NCI-H69 (cell line): ENCODE measurements at places on chromosomes 4 and X.

DNA sequence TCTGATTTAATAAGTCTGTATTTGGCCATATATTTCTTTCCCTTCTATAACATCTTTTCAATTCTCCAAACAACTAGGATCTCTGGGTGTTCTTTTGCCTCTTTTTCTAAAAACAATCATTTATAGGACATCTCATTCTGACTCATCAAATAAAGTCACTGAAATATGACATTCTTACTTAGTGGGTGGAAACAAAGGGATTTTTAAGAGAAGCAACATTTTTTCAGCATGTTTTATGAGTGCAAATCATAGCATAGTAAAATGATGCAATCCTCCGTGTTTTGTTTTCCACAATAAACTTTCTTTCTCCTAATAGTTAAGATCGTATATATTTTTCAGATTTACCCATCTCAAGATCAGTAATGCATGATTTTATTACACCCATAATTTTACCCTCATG, 179.8 kb downstream of the SPCS3 start:
- no peak for DNase-seq

DNA sequence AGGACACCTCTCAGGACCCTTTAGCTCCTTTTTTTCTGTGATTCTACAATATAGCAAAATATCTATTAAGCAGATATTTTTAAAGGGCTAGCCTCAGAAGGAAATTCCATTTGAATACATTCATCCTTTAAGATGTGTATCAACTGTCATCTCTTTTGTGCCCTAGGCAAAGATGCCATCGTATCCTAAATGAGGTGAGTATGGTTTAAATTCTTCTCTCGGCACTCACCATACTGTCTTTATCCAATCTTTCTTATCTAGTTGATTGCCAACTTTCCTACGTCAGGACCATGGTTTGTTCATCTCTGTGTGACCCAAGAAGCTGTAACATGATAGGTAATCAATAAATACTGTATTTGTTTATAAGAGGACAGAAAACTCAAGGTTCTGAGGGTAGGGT, 176.0 kb downstream of the LDB2 start:
- no peak for DNase-seq

- no peak for DNase-seq
Observed at GRCh38 chr4:107391630-107392028, 328.4 kb downstream of the PAPSS1 start.

DNA sequence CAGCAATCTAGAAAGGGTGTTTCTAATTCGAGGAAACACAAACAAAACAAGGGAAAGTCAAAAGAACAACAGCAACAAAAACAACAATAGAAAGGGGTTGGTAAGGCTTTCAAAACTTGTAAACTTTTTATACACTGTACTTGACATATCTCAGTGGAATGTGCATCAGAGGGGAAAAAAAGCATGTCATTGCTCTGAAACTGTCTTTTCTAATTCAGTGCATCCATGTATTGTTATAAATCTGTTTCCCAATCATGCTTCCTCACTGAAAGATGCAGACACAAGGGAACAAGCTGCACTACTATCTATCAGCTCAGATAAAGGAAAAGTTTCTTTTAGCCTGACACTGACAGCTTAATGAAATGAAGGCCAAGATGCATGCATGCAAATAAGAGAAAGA, 44.2 kb upstream of the PCDH18 start:
- no peak for DNase-seq

DNA sequence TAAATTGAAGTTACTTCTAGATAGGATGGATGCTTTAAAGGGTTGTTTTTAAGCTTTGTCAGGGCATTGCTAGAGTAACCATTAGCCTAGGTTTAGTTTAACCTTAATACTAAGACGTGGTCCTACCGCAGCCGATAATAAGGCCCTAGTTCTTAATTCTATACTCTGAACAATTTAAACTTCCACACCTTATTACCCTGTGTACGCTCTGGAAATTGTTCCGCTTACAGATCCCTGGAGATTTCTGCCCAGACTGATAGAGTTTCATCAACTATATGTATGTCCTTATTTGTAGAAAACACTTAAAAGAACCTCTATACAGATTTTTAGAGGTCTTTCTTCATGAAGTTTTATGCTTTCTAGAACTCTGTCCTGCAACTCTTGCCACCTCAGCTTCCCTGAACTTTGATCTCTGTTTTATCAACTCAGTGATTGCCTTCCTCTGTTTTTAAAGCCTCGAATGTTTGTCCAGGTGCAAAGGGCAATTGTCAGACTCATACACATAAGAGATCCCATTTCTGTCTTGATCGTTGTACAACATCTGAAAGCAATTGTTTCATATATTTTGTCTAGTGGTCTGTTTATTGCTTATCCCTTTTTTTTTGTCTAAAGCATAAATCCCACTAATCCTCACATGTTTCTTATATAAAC, 71.1 kb upstream of the VCX start:
- peak; percentile 20 for DNase-seq

GRCh38 chr4:39529534-39529933, 2.3 kb upstream of the UGDH start:
- DNase-seq: no peak

DNA sequence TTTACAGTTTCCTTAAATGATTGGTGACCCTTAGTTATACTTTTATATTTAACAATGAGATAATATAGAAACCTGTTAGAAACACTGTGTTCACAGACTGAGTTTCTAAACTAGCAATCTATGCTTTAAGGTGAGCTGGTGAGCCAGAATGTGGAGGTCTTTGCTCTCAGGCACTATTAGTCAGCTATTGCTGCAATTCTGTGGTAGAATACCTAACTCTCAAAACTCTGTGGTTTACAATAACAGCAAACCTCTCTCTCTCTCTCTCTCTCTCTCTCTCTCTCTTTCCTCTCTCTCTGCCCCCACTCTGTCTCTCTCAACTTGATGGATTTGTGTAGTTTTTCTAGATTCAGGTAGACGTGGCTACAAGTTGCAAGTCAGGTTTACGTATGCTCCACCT, 17.6 kb upstream of the LCORL start:
- DNase-seq: no peak
